ENCODE measurements at places on chromosomes 7 and 10.
A peak's percentile ranks its signal among the peaks of the same experiment; 100 is the strongest.

DNA sequence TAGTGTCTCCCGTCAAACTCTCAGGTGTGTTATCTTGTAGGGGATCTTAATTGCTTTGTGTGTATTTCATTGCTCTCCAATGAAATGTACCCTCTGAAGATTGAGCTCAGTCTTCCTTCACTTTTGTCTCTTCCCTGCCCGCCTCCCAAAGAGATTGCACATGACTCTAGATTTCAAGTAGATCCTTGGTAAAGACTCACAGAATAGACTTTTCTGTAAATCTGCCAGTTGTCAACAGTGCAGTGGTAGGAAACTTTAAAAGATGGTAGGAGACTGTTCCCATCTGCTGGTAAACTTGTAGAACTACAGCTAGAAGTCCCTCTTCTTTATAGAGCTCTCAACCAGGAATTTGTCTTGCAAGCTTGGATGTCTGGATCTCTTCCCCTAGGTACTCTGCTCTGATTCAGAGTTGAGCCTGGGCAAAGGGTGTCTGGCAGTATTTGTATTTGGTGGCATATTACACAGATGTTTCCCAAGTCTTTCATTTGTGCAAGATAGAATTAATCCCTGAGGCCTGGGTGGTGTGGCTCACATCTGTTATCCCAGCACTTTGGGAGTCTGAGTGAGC, 9.6 kb downstream of the CCL26 start:
- no peak for DNase-seq

DNA sequence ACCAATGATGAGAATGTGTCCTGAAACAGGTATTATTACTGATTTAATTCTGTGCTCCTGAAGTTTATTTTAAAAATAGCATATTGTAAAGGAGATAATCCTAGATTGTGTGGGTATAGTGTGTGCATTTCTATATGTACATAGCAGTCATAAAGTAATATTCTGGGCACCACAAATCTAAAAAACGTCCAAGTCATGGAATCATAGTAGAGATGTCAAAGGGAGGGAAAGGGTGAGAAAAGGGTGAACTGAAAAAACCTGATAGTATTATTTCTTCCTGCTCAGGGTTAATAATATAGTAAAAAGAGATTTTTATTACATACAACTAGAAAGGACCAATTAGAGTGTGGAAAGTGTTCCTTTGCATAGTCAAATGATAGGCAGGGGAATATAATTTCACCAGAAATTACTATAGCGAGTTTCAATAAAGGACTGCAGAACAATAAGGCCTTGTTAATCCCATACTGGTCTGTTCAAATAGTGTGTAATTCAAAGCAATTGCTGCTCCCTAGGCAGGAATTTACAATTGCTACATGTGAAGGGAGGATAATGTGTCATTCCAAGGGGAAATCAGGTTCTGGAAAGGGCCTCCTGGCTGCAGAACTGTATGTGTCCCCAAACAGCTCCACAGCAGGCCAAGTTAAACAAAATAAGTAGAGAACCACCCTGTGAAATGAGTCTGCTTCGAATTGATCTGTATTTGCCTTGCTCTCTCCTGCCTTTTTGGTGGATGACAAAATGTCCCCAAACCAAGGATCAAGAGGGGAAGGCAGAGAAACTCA, 42.5 kb upstream of the KMT2E start:
- DNase-seq: no peak

DNA sequence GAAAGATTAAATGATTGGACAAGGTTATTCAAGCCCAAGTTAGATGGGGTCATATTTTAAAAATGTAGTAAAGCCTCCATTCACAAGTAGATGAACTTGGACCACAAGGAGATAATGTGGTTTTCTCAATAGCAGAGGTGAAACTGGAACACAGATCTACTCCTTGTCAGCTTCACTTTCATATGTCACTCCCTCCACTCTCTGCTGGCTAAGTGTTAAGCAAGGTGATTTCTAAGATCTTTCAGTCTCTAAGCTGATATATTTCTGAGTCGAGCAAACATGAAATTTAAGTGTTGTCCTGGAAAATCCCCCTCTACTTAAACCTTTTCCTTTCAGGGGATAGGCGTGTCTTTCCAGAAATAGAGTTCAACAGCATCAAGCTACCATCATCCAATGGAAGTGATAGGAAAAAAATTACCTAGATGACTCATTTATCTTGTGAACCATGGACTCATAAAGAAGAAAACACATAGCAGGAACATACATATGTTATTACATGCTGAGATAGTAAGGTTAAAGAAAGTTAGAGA, 275.0 kb downstream of the PTEN start:
- DNase-seq: no peak

GRCh38 chr10:113754768-113755167, 3.3 kb downstream of the PLEKHS1 start:
- no peak for DNase-seq

DNA sequence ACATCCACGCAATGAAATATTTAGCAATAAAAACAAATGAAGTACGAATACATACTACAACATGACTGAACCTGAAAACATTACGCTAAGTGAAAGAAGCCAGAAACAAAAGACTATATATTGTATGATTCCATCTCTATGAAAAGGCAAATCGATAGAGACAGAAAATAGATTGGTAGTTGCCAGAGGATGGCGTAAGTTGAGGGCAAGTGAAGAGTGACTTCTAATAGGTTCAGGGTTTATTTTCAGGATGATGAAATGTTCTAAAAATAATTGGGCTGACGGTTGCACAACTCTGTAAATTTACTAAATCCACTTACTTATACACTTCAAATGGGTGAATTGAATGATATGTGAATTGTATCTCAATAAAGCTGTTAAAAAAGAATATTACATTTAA, 39.5 kb upstream of the TECTB start:
- no peak for DNase-seq

DNA sequence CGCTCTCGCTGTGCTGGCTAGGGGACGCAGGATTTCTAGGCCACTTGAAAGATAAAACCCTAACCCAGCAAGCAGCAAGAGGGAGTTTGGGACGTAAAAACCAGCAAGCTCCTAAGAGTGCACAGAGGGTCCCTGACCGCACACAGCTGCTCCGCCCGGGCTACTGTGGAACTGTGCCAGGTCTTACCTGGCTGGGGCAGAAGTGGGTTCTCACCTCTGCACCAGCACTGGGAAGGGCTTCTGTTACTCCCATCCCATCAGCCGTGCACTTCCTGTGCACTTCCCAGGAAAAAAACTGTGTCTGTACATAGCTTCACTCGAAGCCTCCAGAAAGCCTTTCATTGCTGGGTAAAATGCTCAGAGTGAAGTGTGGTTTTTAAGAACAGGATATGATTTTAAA, 45.9 kb upstream of the PTF1A start:
- DNase-seq: no peak

DNA sequence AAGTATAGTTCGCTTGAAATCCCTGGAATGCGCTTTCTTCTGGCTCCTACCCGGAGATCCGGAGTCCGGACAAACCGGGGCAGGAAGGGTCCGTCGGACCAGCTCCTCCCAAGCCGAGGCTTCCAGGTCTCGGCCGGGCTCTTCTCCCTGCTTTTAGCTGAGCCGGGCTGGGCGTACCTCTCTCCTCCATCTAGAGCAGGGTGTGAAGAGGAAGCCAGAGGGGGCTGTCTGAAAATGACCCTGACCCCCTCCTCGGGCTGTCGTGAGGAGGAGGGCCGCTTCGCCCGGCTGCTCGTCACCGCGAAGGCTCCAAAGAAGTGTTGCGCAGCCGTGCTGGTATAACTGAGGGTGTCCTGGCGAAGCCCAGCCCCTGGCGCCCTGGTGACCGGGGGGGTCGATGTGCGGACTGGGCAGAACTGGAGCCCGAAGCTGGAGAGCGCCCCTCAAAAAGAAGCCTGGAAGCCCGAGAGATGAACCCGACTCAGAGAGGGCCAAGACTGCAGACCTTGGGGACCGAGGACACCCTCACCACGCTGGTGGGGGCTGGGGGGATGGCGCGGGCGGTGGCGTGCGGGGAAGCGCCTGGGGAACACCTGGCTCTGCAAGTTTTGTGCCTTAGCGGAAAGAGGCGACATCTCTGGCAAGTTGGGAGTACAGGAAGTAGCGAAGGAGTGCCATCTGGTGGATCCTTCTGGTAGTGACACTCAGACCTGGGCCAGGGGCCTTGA, 5.7 kb downstream of the KAZALD1 start:
- DNase-seq: peak; percentile 47

- DNase-seq: no peak
Measured at GRCh38 chr7:122970740-122971725, 24.5 kb downstream of the TAS2R16 start.

- peak; percentile 35 for DNase-seq
Measured at GRCh38 chr10:17742918-17743317, 9.1 kb upstream of the TMEM236 start.

- DNase-seq: no peak
Measured at GRCh38 chr7:18202315-18203045, 174.8 kb upstream of the PRPS1L1 start.

DNA sequence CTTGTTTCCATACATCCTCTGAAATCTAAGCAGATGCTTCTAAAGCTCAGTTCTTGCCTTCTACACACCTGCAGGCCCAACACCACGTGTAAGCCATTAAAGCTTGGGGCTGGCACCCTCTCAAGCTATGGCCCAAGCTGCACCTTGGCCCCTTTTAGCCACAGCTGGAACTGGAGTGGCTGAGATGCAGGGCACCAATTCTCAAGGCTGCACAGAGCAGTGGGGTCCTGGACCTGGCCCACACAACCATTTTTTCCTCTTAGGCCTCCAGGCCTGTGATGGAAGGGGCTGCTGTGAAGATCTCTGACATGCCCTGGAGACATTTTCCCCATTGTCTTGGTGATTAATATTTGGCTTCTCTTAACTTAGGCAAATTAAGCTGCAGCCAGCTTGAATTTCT, 38.8 kb upstream of the ZMYND11 start:
- DNase-seq: no peak

DNA sequence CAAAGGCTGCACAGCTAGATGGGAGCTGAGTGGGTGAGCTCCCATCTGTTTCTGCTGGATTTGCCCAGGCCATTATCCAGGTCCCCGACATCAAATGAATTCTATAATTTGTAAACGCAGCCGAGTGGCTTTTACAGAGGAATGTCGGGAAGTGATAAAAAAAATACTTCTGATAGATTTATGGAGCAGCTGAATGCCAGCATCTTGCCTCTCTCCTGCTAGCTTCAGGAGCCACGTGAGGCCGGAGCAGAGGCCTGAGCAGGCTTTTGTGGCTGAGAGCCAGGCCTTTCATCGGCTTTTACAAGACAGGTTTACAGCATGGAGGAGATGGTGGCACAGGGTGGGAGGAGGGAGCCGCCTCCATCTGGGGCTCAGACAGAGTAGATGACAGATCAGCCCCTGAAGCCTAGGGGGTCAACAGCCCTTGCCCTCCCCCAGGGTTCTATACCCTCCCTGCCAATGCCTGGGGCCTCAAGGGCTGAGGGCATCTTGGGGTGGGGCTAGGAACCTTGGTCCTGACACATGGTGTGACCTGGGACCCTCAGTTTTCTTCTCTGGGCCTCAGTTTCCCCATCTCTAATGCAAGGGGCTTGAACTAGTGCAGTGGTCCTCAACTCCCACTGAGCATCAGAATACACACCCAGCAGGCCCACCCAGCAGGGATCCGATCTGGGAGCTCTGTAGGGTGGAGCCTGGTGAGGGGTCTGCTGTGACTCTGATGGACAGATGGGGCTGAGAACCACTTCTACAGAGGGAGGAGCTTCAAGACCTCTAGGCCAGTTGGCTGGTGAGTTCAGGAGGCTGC, 44.2 kb upstream of the PCBD1 start:
- DNase-seq: no peak

GRCh38 chr10:100359030-100359432, 12.0 kb downstream of the SCD start:
- no peak for DNase-seq

DNA sequence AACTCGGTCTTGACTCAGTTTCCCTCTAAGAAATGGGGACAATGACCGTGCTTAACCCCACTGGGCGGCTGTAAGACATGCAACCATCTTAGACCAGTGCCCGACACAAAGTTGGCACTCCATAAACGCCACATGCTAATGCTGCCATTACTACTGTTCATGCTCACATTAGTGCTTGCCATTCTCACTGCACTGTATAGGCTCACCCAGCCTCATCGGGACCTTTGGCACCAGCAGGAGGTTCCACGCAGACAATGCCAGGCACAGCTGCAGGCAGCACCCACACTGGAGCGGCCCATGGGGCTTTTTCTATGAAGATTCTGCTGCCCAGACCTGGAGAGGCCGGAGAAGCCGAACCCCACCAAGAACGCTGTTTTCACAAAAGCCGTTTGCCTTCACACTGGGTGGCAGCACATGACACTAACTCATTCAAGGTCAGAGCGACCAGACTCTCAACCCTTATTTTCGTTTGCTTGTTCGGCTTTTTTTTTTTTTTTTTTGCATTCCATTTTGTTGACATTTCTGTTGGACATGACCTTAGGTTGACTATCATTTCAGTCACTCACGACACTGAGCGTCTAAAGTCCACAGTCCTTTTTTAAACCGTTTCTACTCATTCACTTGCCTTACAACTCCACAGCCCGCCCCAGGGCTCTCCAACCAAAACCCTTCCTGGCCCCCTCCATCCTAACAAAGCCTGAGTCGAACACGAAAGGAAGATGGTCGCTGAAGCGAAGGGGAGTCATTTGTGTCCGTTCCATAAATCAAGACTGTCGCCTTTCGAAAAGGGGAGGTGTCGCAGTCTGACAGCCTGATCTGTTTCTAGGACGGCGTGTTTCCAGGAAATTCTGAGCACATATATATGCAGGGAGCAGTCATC, 124.4 kb upstream of the RNF32 start:
- no peak for DNase-seq

- no peak for DNase-seq
Measured at GRCh38 chr7:138872576-138872975, 74.6 kb upstream of the ATP6V0A4 start.

DNA sequence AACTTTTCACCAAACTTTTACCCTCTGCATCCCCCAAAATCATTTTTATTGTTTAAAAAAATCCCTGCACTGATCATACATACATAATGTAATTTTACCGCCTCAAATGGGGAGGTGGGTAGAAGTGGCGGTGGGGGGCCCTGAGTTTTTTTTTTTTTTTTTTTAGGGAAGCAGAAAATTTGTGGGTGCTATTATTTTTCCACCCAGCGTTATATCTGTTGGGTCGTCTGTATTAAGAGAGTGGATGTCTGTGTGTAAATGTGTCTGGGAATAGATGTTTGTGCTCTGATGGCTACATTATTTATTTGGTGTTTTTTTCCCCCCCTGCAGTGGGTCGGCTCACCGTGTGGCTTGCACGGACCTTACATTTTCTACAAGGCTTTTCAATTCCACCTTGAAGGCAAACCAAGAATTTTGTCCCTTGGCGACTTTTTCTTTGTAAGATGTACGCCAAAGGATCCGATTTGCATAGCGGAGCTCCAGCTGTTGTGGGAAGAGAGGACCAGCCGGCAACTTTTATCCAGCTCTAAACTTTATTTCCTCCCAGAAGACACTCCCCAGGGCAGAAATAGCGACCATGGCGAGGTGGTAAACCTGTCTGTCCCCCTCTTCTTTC, 438 bp downstream of the ARID5B start:
- DNase-seq: no peak
